ENCODE measurements at places on chromosomes 7 and 10.

GRCh38 chr10:113326160-113327111 lies 226.4 kb upstream of the HABP2 start:
- peak; percentile 91 for DNase-seq

GRCh38 chr7:38425509-38425908 lies 152.1 kb upstream of the TARP start:
- DNase-seq = no peak

GRCh38 chr7:9711259-9711918 lies 1262.3 kb upstream of the PHF14 start:
- DNase-seq = no peak

GRCh38 chr7:129779602-129780256 lies 168.2 kb downstream of the NRF1 start:
- DNase-seq = no peak

- DNase-seq = no peak
These were observed 14.6 kb downstream of the AMZ1 start for GRCh38 chr7:2702594-2702957.

DNA sequence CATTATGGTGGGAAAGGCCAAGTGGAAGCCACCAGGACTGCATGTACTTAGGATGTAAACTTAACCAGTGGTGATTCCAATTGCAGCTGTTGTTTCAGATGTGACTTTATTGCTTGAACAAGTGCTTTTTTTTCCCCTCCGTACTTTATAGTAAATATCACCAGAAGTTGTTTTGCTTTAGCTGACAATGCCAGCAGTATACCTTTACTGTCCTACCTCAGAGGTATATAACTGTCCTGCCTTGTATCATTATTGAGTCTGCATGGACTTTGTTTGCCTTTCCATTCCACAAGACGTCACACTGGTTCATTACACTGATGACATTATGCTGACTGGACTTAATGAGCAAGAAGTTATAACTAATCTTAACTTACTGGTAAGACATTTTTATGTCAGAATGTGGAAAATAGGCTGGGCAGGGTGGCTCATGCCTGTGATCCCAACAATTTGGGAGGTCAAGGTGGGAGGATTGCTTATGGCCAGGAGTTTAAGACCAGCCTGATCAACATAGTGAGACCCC lies 77.1 kb upstream of the RAB18 start:
- no peak for DNase-seq

DNA sequence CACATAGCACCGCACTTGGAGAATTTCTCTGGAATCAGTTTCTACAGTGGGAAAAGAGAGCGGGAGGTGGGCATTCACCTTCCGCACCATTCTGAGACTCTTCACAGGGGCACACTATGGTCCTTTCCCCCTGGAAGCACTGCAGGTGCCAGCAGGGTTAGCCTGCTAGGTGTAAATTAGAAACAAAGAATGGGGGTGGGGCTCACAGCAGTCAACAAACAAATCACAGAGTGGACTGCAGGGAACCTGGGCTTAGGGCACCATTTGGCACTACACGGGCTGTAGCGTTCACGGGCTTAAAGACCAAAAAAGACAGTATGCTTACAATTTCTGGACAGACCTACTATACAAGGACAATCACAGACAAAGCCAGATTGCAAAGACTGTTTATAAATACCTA lies 8.0 kb upstream of the PKD1L1 start:
- no peak for DNase-seq

- no peak for DNase-seq
These were observed 251.2 kb upstream of the FZD1 start for GRCh38 chr7:91013078-91013477.

DNA sequence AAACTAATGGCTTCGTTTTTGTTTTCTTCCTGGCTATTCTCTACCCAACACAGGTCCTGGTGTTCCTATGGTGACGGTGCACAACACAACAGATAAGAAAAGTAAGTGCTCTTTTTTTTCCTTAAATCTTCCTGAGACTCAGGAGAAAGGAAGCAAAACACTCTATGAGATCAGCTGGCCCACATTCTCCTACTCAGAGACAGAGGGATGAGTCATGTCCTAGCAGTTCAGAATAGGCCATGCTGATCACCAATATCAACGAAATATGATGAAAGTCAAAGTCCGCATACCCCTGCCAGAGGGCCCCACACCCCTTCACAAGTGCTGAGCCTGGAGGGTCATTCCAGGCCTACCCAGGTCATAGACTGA lies 149.2 kb downstream of the PAXIP1 start:
- no peak for DNase-seq

DNA sequence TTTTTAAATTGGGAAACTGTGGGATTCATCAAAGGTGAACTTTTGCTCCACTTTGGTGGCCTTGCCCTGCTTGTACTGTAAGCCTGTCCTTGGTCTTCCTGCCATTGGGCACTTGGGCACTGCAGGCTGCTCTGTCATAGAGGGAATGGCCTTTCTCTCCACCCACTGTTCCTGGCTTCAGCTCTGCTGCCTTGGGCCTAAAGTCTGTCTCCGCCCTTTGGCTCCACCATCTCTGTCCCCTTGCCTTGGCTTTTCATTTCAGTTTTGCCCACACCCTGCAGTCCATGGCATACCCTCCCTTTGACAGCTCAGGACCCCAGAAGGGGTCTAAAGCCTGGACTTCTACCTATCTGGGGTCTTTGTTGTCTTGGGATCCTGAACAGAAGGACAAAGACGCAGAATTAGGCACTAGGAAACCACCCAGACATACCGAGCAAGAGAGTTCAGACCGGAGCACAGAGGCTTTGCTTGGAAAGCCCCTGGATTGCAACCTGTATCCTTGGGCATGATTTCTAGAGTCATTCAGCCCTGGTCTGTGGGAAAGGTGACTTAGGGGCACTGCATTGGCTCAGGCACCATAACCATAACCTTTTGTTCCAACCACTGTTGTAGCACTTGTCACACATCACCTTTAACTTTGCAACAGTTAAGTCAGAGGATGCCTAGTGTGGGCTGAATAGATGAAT lies 5.2 kb upstream of the ARHGAP22 start:
- DNase-seq = no peak

DNA sequence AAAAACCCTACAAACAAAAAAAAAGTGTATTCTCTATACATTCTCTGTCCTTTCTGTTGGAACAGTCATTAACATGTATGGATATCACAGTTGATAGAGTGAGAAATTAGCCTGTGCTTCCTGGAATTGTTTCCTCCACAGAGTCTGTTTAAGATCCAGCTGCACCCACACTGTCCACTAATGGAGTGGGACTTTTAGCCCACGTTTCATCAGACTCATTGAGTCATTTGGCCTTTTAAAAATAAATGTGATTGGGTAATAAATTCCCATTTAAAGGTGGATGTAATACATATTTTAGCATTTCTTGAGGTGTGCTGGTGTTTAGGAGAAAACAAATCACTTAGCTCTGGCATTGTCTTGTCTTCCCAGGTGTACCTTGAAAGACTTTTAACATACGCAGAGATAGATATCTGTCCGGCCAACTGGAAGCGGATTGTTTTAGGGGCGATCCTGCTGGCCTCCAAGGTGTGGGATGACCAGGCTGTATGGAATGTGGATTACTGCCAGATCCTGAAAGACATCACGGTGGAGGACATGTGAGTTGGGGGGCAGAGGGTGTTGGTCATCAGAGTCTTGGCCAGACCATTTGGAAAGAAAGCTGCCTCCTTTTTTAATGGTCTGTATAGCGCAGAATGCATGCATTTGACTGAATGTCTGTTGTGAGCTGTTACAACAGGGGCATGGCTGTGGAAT lies 52.3 kb upstream of the GJD4 start:
- no peak for DNase-seq

- peak; percentile 61 for DNase-seq
These were observed at the start of gene CASD1 for GRCh38 chr7:94509264-94509886. CASD1 (plus strand) TSS chr7:94509809; CDS start chr7:94510085, 276 bp downstream.

DNA sequence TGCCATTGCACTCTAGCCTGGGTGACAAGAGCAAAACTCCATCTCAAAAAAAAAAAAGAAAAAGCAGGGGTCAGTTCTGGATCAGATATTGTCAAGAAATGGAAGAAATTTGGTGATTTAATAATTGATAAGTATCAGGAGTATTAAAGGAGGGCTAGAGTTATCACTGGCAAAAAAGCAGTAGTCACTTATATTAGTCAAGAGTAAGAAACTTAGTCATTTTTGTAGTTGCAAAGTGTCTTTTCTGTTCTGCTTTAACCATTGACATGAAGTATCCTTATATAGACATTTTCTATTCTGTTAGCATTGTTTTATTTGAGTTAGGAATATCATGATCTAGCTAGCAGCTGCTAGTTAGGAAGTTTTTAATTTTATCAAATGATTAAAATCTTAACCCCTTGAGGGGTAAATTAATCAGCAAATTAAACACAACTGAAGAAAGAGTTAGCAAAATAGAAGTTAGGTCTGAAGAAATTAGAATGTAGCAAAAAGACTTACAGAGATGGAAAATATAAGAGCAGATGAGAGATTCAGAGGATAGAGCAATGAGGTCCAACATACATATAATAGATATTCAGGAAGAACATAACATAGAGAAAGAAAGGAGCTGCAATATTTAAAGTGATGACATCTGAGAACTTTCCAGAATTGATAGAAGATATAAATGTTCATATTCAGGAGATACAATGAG lies 7.3 kb upstream of the CCDC6 start:
- no peak for DNase-seq

GRCh38 chr10:131141207-131141606 lies 170.3 kb downstream of the TCERG1L start:
- DNase-seq = no peak

GRCh38 chr10:119190353-119190752 lies 11.7 kb upstream of the PRDX3 start:
- peak; percentile 95 for DNase-seq

DNA sequence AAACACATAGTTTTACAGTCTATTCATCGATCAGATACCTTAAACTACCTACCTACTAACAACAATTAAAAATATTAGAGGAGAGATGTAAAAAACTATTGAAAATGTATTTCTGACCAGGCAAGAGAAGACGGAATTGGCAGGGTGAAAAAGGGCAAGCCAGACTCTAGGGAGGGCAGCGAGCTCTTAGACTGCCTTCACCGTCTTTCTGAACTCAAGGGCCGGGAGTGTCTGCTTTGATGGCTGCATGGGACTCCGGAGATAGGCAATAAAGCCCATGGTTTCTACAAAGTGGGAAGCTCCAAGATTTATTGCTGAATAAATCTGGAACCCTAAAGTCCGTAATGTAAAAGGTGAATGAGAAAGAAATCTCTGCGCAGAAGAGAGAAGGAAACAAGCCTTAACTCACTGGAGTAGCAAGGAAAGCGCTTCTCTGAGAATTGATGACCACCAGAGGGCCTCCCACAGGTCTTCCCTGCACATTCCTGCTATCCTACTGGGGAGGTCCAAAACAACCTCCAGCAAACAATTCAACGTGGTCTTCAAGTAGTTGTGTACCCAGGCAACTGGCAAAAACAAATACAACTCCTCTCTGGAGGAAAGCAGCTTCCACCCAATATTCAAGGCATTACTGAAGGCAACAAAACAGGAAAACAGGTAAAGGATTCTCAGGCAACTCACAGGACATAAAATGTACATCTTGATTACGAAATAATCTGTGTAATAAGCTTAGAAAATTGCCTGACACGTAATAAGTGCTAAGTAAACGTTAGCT lies 181.3 kb downstream of the SDK1 start:
- DNase-seq = no peak

DNA sequence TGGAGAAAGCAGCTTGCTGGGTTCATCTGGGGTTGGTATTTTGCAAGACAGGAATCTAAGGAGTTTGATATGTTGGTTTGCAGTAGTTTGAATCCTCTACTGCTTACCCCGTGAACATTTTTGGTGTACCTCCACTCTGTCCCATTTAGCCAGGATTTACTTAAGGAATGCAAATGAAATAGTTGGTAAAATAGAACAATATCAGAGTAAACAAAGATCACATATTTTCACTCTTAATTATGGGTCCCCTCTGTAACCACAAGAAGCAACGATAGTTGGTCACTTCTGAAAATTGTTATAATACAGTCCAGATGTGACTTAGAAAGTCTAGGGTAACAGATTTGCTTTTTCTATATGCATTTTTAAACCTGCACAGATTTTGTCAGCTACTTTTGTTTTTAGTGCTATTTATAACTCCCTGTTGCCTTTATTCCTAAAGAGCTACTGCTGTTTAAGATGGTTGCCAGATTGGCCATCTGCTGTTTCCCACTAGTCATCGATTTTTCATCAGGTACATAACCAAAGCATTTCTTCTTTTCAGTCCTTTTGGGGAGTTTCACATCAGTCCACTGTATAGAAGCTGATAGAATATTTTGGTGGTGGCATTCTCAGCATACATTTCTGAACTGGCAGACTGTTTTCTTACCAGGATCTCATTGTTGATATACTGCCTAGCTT lies 37.6 kb downstream of the MAPK8 start:
- peak; percentile 38 for DNase-seq

DNA sequence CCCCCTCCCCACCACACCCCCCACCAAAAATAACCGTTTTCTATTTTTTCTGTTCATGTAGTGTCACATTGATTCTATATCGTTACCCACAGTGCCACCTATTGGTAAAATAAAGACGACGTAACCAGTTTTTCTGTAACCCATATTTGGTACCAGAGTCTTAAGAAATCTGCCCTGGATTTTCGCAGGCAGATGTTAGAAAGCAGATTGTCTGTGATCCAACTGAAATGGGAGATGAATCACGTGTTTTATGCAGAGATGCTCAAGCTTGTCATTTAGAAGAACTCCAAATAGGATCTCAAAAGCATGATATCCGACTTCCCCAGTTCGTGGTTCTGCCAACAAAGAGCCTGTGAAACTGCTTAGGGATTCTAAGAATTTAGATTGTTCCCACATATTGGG lies 261.1 kb upstream of the CSTF2T start:
- peak; percentile 72 for DNase-seq

DNA sequence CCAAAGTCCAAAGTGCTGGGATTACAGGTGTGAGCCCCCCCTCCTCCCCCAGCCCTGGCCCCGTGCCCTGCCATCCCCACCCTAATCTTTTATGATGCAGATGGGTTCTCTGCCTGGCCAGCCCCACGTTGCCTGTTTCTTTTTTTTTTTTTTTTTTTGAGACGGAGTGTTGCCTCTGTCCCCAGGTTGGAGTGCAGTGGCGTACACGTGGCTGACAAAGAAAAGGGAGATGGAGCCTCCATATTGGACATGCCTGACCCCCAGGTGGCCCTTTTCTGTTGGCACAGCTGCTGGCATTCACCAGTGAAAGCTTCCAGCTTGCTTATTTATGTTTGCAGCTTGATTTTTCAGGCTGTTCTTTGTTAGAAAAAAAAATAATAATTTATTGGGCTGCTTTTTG lies 235.3 kb downstream of the CCDC3 start:
- no peak for DNase-seq
